ENCODE measurements at places on chromosomes 1 and 21. TPM values are rescaled to one million over a fixed set of nuclear protein-coding genes. Genes with fewer than 3 reads are reported as not detected.
A peak's percentile ranks its signal among the peaks of the same experiment; 100 is the strongest.

GRCh38 chr1:61007534-61008364, 74.6 kb upstream of the NFIA start:
- H3K4me3 ChIP-seq: no peak overlapping the region
- H3K4me1 ChIP-seq: no peaks in the 10 kb centered on the region
- H3K27ac ChIP-seq: no peak overlapping the region
- H3K27me3 ChIP-seq: no peaks in the 10 kb centered on the region

DNA sequence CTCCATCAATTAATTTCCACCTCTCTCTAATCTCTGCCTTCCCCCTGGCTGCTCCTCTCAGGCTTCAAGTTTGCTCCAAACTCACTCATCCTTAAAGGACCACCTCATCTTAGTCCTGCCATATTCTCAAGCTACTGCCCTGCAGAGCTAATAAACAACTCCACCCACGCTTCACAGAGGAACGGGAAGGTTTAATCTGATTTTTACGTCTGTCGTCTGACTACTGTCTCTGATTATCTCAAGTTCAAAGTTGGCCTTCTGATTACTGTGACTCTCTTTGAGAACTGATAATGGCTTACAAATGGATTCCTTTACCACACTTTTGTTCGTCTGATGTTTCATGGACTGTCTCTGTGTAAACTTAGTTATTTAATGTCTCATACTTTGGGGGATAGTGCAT, 7.6 kb upstream of the CPT2 start:
- H3K27me3 ChIP-seq: no peaks in the 10 kb centered on the region
- no peak for DNase-seq
- no peak overlapping the region for H3K4me3 ChIP-seq
- no peaks in the 10 kb centered on the region for H3K4me1 ChIP-seq
- H3K36me3 ChIP-seq: no peaks in the 10 kb centered on the region
- H3K27ac ChIP-seq: no peak overlapping the region

DNA sequence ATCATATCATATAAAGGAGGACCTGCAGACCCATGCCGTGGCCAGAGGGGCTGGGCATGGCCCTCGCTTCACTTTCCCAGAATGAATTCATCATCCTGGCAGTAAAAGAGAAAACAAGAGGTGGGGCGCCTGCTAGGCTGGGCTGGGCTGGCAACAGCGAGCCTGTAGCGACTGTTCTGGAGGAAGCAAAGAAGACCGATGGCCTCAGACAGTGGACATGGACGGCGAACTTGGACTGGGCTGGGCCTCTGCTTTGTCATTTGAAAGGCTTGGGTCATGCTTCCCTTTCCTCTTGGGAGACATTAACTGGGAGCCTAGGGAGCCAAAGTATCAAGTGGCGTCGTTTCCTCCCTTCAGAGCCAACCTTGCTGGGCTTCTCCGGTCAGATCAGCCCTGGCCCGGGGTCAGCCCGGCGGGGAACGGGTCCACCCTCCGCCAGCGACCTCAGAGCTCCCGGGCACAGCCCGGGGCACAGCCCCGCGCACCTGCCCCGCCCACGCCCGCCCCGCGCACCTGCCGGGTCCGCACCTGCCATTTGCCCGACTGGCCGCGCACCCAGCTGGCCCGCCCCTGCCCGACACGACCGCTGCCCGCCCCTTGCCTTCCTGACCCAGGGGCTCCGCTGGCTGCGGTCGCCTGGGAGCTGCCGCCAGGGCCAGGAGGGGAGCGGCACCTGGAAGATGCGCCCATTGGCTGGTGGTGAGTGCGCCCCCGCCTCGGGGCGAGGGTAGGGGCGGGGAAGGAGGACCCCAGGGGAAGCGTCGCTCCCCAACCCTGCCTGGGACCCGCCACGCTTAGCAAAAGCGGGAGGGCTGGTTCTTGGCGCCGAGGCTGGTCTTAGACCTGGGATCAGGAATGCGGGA, at the start of gene FAM3B:
Gene FAM3B (plus strand): TSS at position 602 of the 863 bp plus-strand sequence. CDS start 79 bp downstream, at position 681.
- H3K4me3 ChIP-seq: peak within 1 kb of the TSS; percentile 20
- H3K27me3 ChIP-seq: peaks cover 11% of the 10 kb centered on the region

DNA sequence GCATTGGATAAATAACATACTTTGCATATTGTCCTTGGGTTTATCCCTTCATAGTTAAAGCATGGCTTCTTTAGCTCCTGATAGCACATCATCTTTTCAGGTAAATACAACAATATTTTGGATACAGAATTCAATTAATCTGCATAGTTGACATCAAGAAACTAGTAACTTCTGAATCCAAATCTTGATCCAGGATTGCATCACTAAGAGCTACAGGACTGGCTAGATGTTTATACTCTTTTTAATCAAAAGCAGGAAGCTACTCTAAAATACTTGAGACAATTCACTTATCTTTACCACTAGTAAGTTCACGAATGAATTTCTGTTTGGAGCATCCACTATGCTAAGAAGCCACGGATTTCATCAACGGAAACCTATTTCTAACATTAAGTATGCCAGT, 54.2 kb upstream of the SLC44A3 start:
- H3K36me3 ChIP-seq: no peaks in the 10 kb centered on the region
- no peaks in the 10 kb centered on the region for H3K27me3 ChIP-seq
- H3K4me1 ChIP-seq: no peaks in the 10 kb centered on the region
- H3K4me3 ChIP-seq: no peak overlapping the region
- no peak for DNase-seq

DNA sequence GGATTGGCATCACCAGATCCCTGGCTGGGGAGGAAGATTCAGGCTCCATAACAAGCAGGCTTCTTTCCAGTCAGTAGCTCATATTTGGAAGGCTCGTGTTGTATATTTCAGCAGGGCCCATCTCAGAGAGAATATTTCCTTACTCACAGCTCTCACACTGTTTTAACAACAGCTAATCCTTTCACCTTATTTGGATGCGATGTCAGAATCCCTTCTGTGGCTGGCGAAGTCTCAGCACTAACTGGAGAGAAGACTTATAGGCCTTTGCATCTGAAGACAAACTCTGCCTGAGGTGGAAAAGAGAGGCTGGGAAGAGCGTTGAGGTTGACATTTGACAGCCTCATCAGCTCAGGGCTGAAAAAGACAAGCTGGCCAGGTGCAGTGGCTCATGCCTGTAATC, 47.2 kb upstream of the CAPZB start:
- no peaks in the 10 kb centered on the region for H3K36me3 ChIP-seq
- no peaks in the 10 kb centered on the region for H3K4me1 ChIP-seq
- H3K4me3 ChIP-seq: no peak overlapping the region
- DNase-seq: no peak

SPRR4 gene
- total RNA-seq: not detected

FOXD3 gene
- 0.22 TPM for total RNA-seq

CD84 gene
- total RNA-seq: 1.1 TPM

OR2T3 gene
- total RNA-seq: not detected

All from gastrocnemius medialis (tissue), 4 donors.